Activated CD4-positive, alpha-beta T cell treated with anti-CD3 and anti-CD28 coated beads, Interleukin-2, amount 50 U/mL, for 1 hour (primary cell): ENCODE measurements at places on chromosomes 2 and 18.

GRCh38 chr2:100321179-100321865 is 979 bp downstream of the LONRF2 start:
- no peak for DNase-seq

GRCh38 chr18:13004396-13004795 is 13.2 kb downstream of the CEP192 start:
- DNase-seq, result no peak

DNA sequence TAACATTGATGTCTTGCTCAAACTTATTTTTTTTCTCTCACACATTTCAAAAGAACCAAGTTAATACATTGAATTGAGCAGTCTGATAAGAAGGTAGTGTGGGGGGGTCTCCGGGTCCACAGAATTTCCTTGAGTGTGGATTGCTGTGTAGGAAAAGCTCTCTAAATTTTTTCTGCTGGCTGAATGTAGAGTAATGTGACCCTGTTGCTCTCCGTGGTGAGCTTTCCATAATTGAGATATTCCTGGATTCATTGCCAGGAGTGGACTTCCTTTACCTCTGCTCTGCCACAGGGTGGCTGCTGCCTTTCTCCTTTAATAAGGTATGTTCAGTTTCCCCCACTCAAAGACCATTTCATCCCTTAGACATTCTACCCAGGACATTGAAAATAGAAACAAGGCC is 50.9 kb downstream of the PKP4 start:
- DNase-seq, result no peak

- DNase-seq, result no peak
These were observed 32.9 kb downstream of the MBP start for GRCh38 chr18:77099485-77100370.

DNA sequence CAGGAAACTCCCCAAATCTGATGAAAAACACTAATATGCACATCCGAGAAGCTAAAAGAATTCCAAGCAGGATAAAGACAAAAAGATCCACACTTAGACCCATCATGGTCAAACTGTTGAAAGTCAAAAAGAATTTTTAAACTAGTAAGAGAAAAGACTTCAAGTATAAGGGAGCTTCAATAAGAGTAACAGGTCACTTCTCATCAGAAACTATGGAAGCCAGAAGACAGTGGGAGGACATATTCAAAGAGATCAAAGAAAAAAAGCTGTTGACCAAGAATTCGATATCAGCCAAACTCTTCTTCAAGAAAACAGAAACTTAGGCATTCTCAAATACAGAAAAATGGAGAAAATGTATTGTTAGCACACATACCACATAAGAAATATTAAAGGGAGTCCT is 50.4 kb downstream of the ZC3H8 start:
- DNase-seq, result no peak

DNA sequence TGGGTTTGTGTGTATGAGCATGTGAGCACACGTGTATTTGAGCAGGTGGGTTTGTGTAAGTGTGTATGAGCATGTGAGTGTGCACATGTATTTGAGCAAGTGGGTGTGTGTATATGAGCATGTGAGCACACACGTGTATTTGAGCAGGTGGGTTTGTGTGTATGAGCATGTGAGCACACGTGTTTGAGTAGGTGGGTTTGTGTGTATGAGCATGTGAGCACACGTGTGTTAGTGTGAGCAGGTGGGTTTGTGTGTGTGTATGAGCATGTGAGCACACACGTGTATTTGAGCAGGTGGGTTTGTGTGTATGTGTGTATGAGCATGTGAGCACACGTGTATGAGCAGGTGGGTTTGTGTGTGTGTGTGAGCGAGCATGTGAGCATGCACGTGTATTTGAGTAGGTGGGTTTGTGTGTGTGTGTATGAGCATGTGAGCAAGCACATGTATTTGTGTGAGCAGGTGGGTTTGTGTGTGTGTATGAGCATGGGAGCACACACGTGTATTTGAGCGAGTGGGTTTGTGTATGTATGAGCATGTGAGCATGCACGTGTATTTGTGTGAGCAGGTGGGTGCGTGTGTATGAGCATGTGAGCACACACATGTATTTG is 169.7 kb downstream of the TWIST2 start:
- no peak for DNase-seq

- no peak for DNase-seq
These were observed 41.6 kb downstream of the ANKRD44 start for GRCh38 chr2:197268786-197269584.

GRCh38 chr18:5653802-5654201 is 110.0 kb upstream of the EPB41L3 start:
- DNase-seq, result no peak

GRCh38 chr2:178767094-178768060 is 39.8 kb downstream of the TTN start:
- no peak for DNase-seq

GRCh38 chr2:183605440-183605839 is 481.2 kb downstream of the NUP35 start:
- no peak for DNase-seq

DNA sequence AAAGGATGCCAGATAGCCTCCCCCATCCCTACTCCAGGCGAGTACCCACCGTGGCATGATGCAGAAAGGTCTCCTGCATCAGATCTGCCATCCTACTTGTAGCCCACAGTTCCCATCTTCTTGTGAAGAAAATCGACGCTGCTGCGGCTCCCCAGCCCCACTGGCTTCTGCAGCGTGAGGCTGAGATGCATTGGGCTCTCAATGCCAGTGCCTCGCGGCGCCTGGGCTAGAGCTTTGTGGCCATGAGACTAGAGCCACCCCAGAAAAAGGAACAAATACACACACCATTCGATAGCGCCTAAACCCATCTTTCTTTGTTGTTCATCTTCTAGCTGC is 2.8 kb downstream of the NOL4 start:
- no peak for DNase-seq

GRCh38 chr2:198546122-198546521 is 741.7 kb downstream of the PLCL1 start:
- no peak for DNase-seq

DNA sequence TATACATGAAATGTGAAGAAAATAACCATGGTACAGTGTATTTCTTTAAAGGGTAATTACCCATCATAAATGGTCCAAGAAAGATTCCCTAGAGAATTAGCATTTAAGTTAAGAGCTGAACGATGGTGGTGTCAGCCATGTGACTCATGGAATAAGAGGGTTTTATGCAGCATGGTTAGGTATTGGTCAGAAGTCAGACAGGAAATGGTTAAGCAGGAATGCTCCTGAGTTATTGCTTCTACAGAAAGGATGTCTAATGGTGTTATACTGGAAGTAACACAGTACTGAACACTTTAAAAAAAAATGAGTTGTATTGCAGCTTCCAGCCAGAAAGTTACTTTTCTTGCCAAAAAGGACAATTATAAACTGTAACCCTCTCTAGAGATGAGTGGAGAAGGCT is 72.7 kb upstream of the UBE2E3 start:
- no peak for DNase-seq

- DNase-seq, result no peak
These were observed 86.6 kb downstream of the TMEM182 start for GRCh38 chr2:102848366-102848839.

DNA sequence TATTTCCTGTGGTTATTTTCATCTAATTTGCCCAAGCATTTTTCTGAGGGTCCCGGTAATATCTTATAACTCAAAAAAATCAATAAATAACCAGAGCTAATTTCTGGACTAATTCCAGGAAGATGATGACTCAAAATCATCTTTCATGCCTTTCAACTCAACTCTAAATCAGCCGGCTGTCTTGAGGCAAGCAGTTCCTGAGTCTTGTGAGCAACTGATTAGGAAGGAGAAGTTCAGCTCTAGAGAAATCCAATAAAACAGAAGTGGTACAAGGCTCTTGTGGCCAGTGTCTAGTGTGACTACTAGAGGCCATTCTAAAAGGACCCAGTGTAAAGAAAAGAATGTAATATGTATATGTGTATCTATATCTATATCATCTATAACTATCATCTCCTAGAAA is 890.4 kb downstream of the TRIB2 start:
- no peak for DNase-seq

DNA sequence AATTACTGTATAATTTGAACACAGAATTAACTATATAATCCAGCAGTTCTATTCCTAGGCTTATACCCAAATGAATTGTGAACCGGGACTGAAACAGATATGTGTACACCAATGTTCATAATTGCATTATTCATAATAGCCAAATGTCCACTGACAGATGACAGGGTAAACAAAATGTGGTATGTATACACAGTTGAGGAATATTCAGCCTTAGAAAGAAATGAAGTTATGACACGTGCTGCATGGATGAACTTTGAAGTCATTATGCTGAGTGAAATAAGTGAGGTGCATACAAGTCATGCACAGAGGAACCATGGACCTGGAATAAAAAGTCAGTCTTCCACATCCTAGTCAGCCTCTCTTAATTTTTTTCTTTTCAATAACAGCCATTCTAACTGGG is 91.9 kb downstream of the SH3RF3 start:
- DNase-seq, result no peak

DNA sequence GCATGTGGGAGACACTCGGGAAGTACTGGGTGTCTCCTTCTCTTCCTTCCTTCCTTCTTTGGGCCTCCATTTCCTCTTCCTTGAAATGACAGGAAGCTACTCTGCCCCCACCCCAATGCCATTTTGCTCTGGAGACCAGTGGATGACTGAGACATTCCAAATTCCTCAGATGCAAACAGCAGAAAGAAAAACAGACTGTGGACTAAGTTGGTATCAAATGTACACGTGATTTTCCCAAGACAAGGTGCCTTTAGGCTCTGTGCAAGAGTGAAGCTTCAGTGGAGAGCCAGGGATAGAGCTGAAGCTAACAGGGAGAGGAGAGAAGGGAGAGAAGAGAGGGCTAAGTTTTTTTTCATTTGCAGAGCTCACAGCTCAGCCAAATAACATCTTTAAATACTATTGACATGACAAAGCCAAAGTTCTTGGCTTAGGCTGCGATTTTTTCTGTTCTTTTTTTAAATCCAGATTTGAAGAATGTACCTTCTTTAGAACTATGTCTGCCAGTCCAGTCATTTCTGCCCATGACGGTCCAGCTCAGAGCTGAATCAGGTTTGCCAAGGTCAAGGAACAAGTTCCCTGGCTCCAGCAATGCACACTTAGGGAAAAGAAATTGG is 84.5 kb upstream of the LCLAT1 start:
- no peak for DNase-seq

DNA sequence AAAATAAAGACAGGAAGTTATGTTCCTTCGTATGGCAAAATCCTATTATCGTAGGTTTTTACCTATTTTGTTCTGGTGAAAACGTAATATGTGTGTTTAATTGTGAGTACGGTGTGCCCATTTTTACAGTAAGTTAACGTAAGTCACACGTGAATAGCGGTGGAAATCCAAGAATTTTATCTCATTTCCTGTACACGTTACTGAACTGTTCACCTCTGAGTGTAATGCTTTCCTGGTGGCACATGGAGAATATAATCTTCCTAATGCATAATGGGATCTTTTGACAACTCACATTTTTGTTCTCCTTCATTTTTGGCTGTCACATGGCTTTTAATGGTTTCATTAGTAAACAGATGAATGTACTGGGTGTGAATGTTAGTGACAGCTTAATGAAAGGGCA is 28.2 kb downstream of the BCL2L11 start:
- no peak for DNase-seq

GRCh38 chr2:207352978-207353671 is 176.6 kb upstream of the CREB1 start:
- no peak for DNase-seq

DNA sequence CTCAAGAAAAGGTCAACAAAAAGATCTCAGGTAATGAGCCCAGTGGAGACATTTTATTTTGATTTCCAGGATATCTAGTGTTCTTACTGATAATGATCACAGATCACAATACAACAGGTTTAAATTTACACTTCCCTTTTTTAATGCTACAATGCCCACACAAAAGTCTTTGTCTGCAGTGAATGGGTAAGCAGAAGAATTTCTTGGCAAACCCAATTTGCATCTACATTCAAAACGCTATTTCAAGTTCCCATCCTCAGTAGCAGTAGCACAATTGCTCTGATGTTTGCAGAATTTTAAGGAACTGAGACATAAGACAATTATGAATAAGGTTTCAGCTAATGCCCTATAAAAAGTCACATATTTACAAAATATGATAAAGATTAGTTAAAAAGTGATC is 929.4 kb upstream of the PIK3C3 start:
- no peak for DNase-seq

DNA sequence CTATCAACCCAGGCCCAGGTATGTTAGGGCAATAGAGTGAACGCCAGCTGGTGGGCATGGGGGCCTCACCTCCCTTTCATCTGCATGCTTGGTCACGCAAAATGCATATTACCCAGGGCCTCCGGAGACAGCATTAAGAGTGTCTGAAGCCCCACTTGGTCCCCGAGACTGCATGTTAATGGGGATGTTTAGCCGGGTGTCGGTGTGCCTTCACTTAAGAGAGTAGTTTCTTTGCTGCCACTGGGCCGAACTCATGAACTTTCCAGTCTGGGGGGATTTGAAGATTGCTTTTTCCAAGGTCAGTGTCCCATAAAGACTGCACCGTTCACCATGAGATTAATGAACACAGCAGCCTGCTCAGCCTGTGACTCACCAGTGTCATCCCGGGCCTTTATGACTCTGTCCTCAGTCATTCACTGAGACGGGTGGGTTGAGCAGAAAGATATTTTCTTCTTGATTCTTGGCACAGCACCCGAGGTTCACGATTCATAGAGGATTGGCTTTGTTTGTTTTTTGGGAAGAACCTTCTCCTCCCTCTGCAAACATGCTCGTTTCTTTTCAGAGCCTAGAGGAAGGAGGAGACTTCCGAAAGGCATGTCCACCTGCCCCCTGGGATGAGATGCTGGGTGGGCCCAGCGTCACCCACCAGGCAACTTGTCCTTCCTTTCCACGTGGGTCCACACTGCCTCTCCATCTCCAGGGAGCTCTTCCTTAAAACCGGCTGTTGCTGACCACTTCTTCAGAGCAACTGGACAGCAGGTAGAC is 199.1 kb downstream of the GLI2 start:
- no peak for DNase-seq

DNA sequence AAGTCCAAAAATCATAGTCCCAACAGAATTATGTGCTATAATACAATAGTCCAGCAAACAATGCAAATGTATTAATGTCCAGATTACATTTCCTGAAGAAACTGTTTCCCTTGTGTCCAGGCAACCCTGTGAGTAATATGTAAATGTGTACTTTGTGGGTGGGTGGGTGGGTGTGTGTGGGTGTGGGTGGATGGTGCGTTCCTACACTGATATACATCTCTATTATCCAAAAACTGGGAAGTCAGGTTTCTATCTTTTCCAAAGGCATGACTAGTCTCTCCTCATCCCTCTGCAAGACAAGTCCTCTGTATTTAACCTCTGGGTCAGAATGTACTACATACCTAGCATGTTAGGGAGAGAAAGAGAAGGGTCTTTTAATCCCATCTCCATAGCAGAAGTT is 71.6 kb downstream of the LNPK start:
- no peak for DNase-seq

- no peak for DNase-seq
These were observed 2.8 kb upstream of the GPR45 start for GRCh38 chr2:105238664-105239240.

GRCh38 chr2:202771741-202772460 is 99.7 kb downstream of the ICA1L start:
- no peak for DNase-seq

GRCh38 chr2:196263181-196263747 is 91.9 kb upstream of the STK17B start:
- DNase-seq, result no peak

- no peak for DNase-seq
These were observed 99.0 kb upstream of the ID2 start for GRCh38 chr2:8582651-8583399.
